ENCODE measurements at places on chromosomes 1 and 21. TPM values are rescaled to one million over a fixed set of nuclear protein-coding genes. Genes with fewer than 3 reads are reported as not detected.

- no peak for DNase-seq
These were observed 20.9 kb downstream of the DPH5 start for GRCh38 chr1:101004670-101005069.

- DNase-seq, result no peak
These were observed 209.8 kb downstream of the TM2D1 start for GRCh38 chr1:61515096-61515495.

DNA sequence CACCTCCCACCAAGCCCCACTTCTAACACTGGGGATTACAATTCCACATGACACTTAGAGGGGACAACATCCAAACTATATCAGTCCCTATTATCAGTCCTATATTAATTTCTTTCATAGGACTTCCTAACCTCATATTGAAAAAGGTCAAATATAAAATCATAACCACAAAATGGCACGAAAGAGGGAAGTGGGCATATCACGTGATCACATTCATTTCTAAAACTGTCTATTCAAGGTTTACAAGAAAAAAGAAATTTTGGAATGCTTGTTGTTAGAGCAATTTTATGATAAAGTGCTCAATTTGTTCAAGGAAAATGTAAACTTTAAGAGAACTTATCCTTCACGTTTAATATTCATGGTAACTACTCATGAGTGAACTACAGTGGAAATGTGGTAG, 13.2 kb upstream of the CDC7 start:
- no peak for DNase-seq

Gene CLDN14
- total RNA-seq, result 8.9 TPM

DNA sequence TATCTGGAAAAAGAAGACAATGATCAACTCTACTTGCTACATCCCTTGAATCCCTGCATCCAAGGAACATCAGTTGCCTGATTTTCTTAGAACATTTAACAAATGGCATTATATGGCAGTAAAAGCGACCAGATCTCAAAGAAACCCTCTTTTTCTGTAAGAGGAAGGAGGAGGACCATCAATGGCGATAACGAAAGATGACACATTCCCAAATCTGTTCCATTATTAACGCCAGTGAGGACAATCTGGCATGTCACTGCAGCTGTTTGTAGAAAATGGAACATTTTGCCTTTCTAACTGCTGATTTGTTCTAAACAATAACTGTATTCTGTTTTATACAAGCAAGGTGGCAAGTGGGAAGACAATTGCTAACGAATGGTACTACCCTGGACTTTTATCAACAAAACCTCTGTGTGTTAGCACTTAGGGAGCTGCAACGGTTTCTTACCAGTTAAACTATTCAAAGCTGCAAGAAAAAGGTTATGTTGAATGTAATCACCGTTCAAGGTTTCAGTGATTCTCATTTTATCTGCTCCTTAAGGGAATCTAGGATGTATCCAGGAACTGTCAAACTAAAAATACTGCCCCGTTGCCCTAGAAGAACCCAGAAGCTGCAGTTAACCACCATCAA, 251.9 kb downstream of the SDCCAG8 start:
- no peak for DNase-seq

Gene ICOSLG
- total RNA-seq, result 14.8 TPM

GRCh38 chr1:17188889-17189631, 15.9 kb upstream of the PADI1 start:
- DNase-seq, result no peak

Gene PWP2
- total RNA-seq, result 8.2 TPM

Gene LYSMD1
- 6.3 TPM for total RNA-seq

- DNase-seq, result no peak
These were observed 899 bp downstream of the OPRD1 start for GRCh38 chr1:28812669-28813468.

- no peak for DNase-seq
These were observed 17.6 kb downstream of the GPR137B start for GRCh38 chr1:236159704-236160539.

- DNase-seq, result no peak
These were observed 64.9 kb downstream of the SLC45A1 start for GRCh38 chr1:8382608-8383505.

- DNase-seq, result no peak
These were observed 1.5 kb downstream of the GSTM2 start for GRCh38 chr1:109669246-109669948.

Gene HRNR
- not detected for total RNA-seq

Gene KLHDC8A
- not detected for total RNA-seq

- peak; percentile 14 for DNase-seq
These were observed 81.0 kb upstream of the LHX8 start for GRCh38 chr1:75053207-75053606.

Gene ASPM
- total RNA-seq, result 28.6 TPM

DNA sequence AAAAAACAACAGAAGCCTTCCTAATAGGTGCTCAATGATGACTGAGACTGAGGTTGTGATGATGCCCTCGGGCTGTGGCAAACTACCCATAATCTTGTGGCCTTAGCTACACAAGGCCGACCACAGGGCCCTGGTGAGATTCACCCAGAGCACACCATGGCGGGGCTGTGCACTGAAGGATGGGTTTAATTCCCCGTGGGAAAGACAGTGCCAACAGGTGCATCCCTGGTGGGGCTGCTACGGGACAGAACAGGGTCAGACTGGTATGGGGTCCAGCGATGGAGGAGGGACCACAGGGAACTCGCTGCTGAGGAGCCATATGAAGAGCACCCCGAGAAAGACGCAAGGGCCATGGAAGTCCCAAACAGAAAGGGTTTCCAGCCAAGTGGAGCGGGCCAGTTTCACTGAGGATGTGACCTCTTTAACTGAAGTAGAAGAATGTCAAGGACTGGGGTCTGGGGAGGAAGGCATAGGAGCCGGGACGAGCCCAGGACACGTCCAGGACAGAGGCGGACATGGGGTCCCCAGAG, 21.3 kb downstream of the PRDM15 start:
- DNase-seq, result no peak

Gene OR2T29
- total RNA-seq, result not detected

Gene OTUD7B
- 11.5 TPM for total RNA-seq

DNA sequence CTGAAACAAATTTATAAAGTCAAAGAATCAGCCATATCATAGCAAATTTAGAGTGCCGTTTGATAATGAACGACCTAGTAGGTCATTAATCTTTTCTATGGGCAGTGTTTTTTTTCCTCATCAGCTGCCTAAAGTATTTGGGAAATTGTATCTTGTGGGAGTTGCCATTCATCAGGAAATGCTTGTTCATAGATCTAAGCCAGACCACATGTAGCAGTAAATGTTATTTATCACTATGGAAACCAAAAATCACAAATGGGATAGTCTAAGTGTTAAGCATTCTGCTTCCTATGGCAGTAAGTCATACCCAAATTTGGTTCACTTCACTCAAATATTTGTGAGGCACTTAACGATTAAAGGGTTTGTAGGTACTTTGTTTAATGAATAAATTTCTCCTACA, 52.9 kb downstream of the LRRC8D start:
- no peak for DNase-seq

Gene VSIG8
- total RNA-seq, result 0.47 TPM
